ENCODE measurements at places on chromosomes 2 and 18. TPM values are rescaled to one million over a fixed set of nuclear protein-coding genes. Genes with fewer than 3 reads are reported as not detected.

- H3K27me3 ChIP-seq = peaks cover 30% of the 10 kb centered on the region
- H3K36me3 ChIP-seq = peaks cover 28% of the 10 kb centered on the region
- DNase-seq = no peak
- peak overlapping the region; percentile 98 for H3K4me3 ChIP-seq
- H3K4me1 ChIP-seq = peaks cover 34% of the 10 kb centered on the region
Observed at GRCh38 chr2:8679827-8680731, 1.8 kb upstream of the ID2 start.

GRCh38 chr2:8985561-8986326 lies 17.7 kb downstream of the MBOAT2 start:
- H3K36me3 ChIP-seq = no peaks in the 10 kb centered on the region
- no peak overlapping the region for H3K4me3 ChIP-seq
- no peak for DNase-seq
- H3K4me1 ChIP-seq = no peaks in the 10 kb centered on the region
- H3K27me3 ChIP-seq = peaks cover 16% of the 10 kb centered on the region
- H3K27ac ChIP-seq = no peak overlapping the region

GRCh38 chr18:47683774-47684173 lies 246.7 kb downstream of the SMAD2 start:
- H3K4me1 ChIP-seq = no peaks in the 10 kb centered on the region
- H3K4me3 ChIP-seq = no peak overlapping the region

DNA sequence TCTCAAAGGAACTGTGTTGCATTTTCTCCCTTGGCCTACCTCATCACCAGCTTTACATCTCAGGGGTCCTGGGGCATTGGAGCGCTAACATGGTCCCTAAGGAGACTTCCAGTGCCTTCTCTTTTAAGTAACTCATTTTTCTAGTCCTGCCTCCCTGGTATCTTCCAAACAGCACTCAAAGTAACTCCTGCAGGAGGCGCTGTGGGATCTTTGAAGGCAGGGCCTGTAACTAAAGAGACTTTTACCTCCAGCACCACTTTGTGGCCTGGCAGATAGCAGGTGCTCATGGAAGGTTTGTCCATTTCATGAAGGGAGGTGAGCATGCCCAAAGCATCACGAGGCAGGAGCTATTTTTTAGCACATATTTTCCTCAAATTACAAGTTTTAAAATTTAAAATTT lies 411.0 kb upstream of the GYPC start:
- no peaks in the 10 kb centered on the region for H3K27me3 ChIP-seq
- peak; percentile 76 for DNase-seq
- H3K27ac ChIP-seq = no peak overlapping the region
- H3K4me1 ChIP-seq = no peaks in the 10 kb centered on the region

DNA sequence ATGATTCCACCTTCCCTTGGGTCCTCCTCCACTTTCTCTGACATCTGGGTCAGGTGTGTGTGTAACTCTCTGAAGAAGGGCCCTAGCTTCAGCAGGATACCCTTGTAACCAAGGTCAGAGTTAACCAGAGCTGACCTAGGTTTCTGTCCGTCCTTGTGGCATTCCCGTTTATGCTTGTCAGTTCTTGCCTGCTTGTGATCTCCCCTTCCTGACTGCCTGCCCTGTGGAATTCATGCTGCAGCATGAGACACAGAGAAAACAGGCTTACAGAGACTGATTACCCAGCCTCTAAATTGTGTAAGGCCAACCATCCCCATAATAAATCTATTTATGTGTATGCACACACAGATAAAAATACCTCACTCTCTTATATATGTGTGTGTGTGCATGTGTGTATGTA lies 22.8 kb downstream of the NXPH2 start:
- no peaks in the 10 kb centered on the region for H3K4me1 ChIP-seq
- DNase-seq = no peak
- H3K4me3 ChIP-seq = no peak overlapping the region
- H3K27ac ChIP-seq = no peak overlapping the region
- H3K27me3 ChIP-seq = no peaks in the 10 kb centered on the region
- H3K36me3 ChIP-seq = no peaks in the 10 kb centered on the region

DNA sequence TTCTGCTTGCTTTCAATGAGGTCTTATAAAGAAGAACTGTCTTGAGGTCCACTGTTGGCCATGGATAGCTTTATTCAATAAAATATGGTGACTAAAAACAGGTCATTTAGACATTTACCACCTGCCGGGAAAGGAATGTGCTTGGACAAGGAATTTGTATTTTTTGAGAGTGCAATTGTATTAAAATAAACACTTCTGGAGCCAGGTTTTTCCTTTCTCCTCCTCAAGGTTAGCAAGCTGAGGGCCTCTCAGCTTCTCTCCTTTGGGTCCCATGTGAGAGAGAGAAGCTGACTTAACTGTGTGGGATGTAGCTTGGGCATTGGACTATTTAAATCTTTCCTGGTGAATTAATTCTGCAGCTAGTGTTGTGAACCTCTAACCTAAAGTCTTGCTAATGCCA lies 321.0 kb downstream of the MEIS1 start:
- no peak overlapping the region for H3K4me3 ChIP-seq
- H3K27ac ChIP-seq = no peak overlapping the region
- no peaks in the 10 kb centered on the region for H3K4me1 ChIP-seq
- no peaks in the 10 kb centered on the region for H3K27me3 ChIP-seq
- no peaks in the 10 kb centered on the region for H3K36me3 ChIP-seq

DNA sequence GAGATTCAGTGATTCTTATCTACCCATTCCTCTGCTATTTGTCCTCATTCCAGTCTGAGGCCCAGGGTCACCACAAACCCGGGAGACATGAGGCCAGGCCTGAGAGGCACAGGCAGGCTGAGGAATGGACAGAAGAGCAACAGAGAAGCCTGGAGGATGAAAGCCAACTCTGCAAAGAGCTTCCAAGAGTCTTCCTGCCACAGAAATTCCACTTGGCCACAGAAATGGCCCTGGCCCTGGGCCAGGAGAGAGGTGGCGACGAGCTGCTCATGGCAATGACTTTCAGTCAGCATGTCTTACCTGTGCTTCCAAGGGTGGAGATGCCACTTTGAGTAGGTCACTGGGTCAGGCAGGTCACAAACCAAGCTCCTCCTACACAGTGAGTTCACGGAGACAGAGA lies 155.3 kb upstream of the PKDCC start:
- H3K27me3 ChIP-seq = peaks cover 31% of the 10 kb centered on the region
- no peak overlapping the region for H3K27ac ChIP-seq
- H3K4me3 ChIP-seq = no peak overlapping the region
- no peaks in the 10 kb centered on the region for H3K36me3 ChIP-seq
- H3K4me1 ChIP-seq = peaks cover 6% of the 10 kb centered on the region

- no peaks in the 10 kb centered on the region for H3K36me3 ChIP-seq
- no peaks in the 10 kb centered on the region for H3K4me1 ChIP-seq
- peaks cover 3% of the 10 kb centered on the region for H3K27me3 ChIP-seq
Observed at GRCh38 chr2:133936601-133937000, 317.3 kb upstream of the MGAT5 start.

GRCh38 chr2:69482471-69482870 lies 45.2 kb upstream of the NFU1 start:
- H3K27ac ChIP-seq = peak overlapping the region; percentile 46
- H3K4me1 ChIP-seq = peaks cover 20% of the 10 kb centered on the region
- no peak overlapping the region for H3K4me3 ChIP-seq
- no peak for DNase-seq
- H3K27me3 ChIP-seq = no peaks in the 10 kb centered on the region
- peaks cover 52% of the 10 kb centered on the region for H3K36me3 ChIP-seq

DNA sequence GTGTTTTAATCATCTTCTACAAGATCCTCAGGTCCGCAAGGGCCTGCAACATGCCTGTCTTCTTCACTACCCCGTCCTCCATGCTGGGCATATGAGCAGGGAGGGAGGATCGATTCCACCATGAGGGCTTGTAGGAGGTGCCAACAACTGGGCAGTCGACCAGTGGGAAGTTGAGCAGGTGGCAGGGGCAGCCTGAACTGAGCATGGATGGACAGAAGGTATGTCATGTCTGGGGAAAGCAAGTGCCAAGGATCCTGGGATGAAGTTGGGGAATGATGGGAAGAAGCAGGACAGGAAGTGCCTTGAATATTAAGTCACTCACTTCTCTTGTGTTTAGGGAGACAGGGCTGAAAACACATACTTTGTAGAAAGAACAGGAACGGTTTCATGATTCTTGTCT lies 44.7 kb downstream of the CTIF start:
- no peak for DNase-seq
- H3K4me3 ChIP-seq = no peak overlapping the region
- H3K27me3 ChIP-seq = no peaks in the 10 kb centered on the region
- H3K36me3 ChIP-seq = no peaks in the 10 kb centered on the region
- no peak overlapping the region for H3K27ac ChIP-seq

DNA sequence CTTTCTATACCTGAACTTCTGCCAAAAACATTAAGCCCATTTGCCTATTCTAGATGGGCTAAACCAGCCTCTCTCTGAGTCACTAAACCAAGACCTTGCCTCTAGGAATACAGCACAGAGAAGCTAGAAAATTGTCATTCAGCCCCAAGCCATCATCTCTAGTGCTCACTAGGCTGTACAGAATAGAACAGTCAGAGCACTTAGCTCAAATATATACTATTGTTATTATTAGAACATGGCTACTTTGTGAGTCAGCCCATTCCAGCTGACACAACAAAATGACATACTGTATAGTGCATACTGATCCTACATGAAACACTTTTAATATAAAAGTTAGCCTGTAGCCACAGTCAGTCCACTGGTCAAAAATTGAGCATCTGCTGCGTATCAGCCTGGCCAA lies 418.8 kb downstream of the NRXN1 start:
- H3K4me1 ChIP-seq = no peaks in the 10 kb centered on the region
- H3K4me3 ChIP-seq = no peak overlapping the region
- no peak for DNase-seq
- no peaks in the 10 kb centered on the region for H3K27me3 ChIP-seq

GRCh38 chr2:187461294-187462261 lies 13.5 kb upstream of the CALCRL start:
- H3K27me3 ChIP-seq = no peaks in the 10 kb centered on the region
- H3K36me3 ChIP-seq = no peaks in the 10 kb centered on the region
- no peaks in the 10 kb centered on the region for H3K4me1 ChIP-seq
- no peak overlapping the region for H3K27ac ChIP-seq

DNA sequence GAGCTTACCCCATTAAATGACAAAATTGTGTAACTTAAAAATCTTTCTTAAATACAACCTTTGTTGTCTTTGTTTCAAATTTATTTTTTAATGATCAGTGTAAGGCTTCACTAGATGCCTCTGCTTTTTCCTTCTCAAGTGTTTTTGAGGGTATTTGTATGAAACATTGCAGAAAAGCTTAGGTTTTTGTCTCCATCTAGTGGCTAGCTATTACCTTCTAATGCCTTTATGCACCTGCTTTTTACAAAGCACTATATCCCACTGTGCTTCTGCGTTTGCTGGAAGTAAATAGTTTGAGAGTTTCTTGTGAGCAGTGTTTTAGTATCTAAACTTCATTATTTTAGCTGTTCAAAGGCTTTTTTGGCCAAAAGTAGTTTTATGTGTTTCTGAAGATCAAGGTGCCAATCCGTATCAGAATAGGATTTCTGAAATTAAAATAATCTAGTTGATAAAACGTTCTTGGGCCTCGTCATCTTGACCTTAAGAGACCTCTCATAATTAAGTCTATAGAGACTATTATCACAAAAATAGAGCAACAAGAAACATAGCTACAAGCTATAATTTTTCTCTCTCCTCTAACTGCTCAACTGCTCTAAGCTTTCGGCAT lies 47.0 kb downstream of the IWS1 start:
- no peak overlapping the region for H3K27ac ChIP-seq
- no peak overlapping the region for H3K4me3 ChIP-seq
- H3K27me3 ChIP-seq = no peaks in the 10 kb centered on the region
- no peaks in the 10 kb centered on the region for H3K4me1 ChIP-seq

GRCh38 chr2:145012806-145013205 lies 492.9 kb upstream of the ZEB2 start:
- no peak overlapping the region for H3K4me3 ChIP-seq
- H3K36me3 ChIP-seq = no peaks in the 10 kb centered on the region
- no peaks in the 10 kb centered on the region for H3K4me1 ChIP-seq
- H3K27ac ChIP-seq = no peak overlapping the region

DNA sequence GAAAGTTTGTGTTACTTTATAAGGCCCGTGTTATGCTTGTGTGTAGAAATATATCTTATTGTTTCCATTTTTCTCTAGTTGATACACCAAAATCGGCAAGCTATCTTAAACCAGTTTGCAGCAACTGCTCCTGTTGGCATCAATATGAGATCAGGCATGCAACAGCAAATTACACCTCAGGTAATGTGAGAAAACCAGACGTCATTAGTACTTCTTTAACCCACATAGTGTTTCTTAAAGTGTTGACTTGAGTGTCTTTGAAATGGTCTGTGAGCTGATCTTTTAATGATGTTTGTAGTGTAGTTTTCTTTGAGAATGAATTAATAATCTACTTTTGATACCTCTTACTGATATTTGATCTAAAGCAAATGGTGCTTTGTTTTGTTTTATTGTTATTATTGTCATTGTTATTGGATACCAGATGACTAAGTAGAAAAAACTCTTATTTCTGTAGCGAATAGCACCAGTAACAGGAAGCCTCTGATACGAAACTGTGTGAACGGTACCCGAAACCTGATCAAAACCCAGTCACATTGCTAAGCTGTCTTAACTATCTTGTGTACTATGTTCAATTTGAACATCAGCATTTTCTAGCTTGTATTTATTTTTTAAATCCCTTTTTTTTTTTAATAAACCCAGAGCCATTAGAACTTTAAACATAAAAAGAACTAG lies 53.7 kb downstream of the PTRHD1 start:
- H3K4me3 ChIP-seq = no peak overlapping the region
- no peak for DNase-seq
- H3K36me3 ChIP-seq = peaks cover 12% of the 10 kb centered on the region
- H3K4me1 ChIP-seq = peaks cover 6% of the 10 kb centered on the region
- no peak overlapping the region for H3K27ac ChIP-seq

DNA sequence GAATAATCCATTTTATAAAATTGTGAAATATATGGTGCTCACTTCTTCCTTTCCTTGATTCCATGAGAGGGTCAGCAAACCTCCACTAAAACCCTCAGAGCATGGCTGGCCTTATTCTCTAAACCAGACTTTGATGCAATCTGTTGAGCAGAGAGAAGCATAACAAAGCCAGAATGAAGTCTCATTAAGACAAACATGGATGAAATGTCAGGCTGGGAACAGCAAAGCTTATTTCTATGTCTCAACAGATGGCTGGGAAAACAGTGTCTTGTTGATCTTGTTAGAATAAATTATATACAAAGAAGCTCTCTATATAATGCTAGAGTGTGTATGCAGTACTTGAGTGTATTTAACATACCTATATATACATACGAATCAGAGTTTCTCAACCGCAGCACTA lies 227.1 kb upstream of the LYPD1 start:
- no peak for DNase-seq
- H3K27me3 ChIP-seq = no peaks in the 10 kb centered on the region
- no peak overlapping the region for H3K4me3 ChIP-seq
- H3K27ac ChIP-seq = no peak overlapping the region

ATL2 gene
- 67.3 TPM for total RNA-seq

PSMD1 gene
- 200 TPM for total RNA-seq

AQP12A gene
- not detected for total RNA-seq

ARHGAP25 gene
- 37.8 TPM for total RNA-seq

MEP1B gene
- not detected for total RNA-seq

DNAH6 gene
- total RNA-seq = 0.23 TPM

TEX44 gene
- not detected for total RNA-seq

CCDC85A gene
- total RNA-seq = not detected
